ENCODE measurements at places on chromosomes 2 and 18. TPM values are rescaled to one million over a fixed set of nuclear protein-coding genes. Genes with fewer than 3 reads are reported as not detected.

DNA sequence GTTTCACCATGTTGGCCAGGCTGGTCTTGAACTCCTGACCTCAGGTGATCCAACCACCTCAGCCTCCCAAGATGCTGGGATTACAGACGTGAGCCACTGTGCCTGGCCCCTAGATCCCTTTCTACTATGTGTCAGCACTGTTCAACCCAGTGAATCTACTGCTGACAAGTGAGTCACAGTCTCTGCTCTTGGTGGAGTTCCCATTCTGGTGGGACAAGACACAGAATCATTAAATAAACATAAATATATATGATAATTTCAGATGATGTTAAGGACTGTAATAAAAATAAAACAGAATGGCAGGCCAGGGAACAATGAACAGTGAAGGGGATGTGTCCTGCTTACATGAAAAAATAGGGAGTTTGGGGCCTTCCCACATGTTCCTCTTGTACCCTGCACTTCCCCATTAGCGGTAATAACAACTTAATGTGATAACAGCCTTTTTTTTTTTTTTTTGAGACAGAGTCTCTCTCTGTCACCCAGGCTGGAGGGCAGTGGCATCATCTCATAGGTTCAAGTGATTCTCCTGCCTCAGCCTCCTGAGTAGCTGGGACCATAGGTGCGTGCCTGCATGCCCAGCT, 112.2 kb downstream of the CPO start:
- no peak for DNase-seq

NT5DC4 gene
- not detected for total RNA-seq

- no peak for DNase-seq
Measured at GRCh38 chr2:2734308-2734707, 403.2 kb upstream of the MYT1L start.

PROKR1 gene
- not detected for total RNA-seq

RFX8 gene
- total RNA-seq = 1.9 TPM

DNA sequence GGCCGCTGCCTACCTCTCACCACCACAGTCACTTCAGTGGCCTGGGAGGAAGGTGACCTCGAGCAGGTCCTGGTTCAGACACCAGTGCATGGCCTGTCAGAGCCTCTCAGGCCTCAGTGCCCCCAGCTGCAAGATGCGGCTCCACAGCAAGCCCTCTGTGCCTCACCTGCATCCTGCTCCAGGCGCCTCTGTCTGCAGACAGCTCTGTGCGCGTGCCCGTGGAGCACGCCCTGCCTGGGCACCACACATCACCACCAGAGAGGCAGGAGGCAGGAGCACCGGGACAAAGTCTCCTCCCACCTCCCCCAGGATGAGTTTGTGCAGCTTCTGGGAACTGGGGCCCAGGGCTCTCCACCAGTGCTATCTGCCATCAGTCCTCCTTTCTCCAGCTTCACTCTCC, 98.7 kb downstream of the TFCP2L1 start:
- no peak for DNase-seq

GRCh38 chr2:237327175-237327950, 86.6 kb downstream of the COL6A3 start:
- no peak for DNase-seq

MYO3B gene
- total RNA-seq = 6.0 TPM

- no peak for DNase-seq
Measured at GRCh38 chr18:993560-993959, 88.9 kb downstream of the ADCYAP1 start.

DNA sequence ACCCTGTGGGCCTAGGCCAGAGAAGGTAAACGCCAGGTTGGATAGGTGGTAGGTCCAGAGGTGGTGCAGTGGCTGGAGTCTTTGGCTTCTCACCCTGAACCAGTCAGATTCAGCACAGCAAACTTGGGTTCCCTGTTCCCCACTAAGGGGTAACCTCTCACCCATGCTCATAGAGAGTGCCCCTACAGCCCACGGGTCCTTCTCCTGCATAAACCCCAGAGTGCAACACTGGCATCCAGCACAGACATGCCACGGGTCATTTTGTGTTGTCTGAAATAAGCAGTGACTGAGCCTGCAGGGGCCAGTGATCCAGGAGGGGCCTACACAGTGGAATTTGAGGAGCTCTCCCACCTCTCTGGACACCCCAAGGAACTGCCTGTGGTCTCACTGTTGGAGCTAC, 40.5 kb upstream of the ATP6V1B1 start:
- DNase-seq = no peak

GRCh38 chr2:216670266-216671080, 24.9 kb downstream of the IGFBP5 start:
- DNase-seq = peak; percentile 26

GRCh38 chr18:24009651-24010333, 4.8 kb upstream of the TTC39C start:
- no peak for DNase-seq

- DNase-seq = no peak
Measured at GRCh38 chr2:236977063-236977851, 108.4 kb upstream of the COPS8 start.

CTAGE1 gene
- total RNA-seq = not detected

DSG1 gene
- total RNA-seq = not detected

DNA sequence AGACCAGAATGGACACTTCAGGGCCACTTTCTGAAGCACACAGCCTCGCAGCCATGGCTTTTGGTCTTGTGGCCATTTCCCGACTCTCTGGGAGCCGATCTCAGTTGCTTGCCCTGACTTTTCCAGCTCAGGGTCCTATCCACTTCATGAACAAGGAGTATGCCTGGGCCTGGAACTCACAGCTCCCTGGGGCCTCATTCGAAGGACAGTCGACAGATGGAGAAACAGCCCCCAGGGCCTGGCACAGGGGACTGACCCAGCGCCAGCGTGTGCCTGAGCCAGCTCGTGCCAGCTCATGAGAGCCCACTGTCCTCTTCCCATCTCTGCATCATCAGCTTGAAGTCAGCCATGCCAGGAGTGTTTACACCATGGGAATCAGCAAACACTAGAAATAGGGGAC, 134.6 kb upstream of the GPC1 start:
- DNase-seq = no peak

PRSS56 gene
- total RNA-seq = not detected

GRCh38 chr2:63981702-63982103, 37.5 kb downstream of the VPS54 start:
- no peak for DNase-seq

- DNase-seq = no peak
Measured at GRCh38 chr2:103942199-103942598, 911.7 kb upstream of the POU3F3 start.

- no peak for DNase-seq
Measured at GRCh38 chr18:42882122-42882521, 233.4 kb downstream of the RIT2 start.

DNA sequence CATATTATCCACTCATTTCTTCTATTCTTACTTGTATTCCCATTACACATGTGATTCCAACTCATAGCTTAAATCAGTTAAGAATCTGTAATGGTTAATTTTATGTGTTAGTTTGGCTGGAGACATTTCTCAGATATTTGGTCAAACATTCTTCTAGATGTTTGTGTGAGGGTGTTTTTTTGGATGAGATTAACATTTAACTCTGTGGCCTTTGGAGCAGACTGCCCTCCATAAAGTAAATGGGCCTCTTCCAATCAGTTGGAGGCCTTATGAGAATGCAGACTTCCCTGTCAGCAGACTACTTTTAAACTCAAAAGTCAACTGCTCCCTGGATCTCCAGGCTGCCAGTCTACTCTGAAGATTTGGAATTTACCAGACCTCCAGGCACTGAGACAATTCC, 976.8 kb upstream of the ACVR2A start:
- DNase-seq = no peak

- DNase-seq = peak; percentile 89
Measured at GRCh38 chr2:10405448-10405847, 42.7 kb downstream of the ODC1 start.
